ENCODE measurements at places on chromosomes 4 and X.

GRCh38 chrX:15721911-15722310 is 16.2 kb upstream of the CA5B start:
- no peak for DNase-seq

DNA sequence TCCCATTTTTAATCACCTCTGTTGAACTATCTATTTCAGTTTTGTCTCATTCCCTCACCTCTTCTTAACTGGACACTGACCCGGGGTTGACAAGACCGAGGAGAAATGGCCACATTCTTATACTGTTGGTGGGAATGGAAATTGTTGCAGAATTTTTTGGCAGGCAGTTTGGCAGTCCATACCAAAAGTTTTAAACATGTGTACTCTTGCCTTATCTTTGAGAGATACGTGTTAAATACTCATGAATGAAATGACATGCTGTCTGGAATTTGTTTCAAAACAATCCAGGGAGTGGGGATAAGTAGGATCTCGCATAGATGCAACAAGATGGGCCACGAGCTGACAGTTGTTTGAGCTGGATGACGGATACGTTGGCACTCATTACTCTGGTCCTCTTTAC is 12.1 kb downstream of the FGFBP1 start:
- DNase-seq = no peak

DNA sequence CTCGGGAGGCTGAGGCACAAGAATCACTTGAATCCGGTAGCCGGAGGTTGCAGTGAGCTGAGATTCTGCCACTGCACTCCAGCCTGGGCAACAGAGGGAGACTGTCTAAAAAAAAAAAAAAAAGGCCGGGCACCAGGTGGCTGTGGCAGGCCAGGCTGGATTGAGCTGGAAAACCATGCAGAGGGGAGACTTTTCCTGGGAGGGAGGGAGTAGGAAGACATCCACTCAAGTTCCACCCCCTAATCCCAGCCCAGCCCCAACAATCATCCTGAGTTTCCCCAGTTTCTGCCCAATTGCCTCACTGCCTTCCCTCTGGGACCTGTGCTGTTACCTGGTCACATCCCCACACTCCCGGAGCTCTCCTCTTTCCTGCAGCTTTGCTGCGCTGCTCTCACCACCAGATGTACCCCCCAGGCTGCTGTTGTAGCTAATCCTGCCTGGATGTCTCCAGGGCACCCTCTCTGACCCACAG is 9.0 kb upstream of the TSPYL2 start:
- no peak for DNase-seq

DNA sequence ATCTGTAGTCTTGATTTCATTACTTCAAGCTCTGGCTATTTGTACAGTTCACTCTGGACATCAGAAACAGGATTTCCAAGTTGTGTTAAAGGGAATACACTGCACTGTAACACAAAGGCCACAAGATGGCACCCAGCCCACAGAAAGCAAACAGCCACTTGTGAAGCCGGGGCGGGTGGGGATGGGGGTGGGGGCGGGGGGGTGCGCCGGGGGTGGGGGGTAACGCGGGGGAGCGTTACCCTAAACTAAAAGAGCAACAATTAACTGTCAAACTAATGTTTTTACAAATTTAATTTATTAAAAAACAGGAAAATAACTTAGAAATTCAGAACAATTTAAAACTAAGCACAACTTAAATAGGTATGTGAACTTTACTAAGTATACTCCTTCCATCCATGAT is 27.3 kb downstream of the PRDX4 start:
- peak; percentile 64 for DNase-seq
